ENCODE measurements at places on chromosomes 5 and 9.

GRCh38 chr5:11012295-11012694 is 251.3 kb upstream of the DAP start:
- DNase-seq: no peak

DNA sequence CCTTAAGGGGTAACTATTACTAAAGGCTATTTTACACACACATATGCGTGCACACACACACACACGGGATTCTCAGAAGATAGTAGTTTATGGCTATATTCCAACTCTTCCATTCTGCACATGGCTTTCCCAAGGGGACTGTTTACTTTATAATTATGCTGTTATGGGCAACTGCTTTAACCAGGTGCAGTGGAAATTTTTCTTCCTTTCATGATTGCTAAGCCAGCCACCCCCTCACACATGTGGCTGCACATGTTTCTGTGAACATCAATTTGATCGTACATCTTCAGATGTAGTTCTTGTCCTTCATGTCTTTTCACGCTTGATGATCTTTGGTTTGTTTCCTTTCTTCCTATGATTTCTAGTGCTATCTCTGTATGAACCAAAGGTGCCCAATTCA is 37.0 kb downstream of the MRPS30 start:
- no peak for DNase-seq

DNA sequence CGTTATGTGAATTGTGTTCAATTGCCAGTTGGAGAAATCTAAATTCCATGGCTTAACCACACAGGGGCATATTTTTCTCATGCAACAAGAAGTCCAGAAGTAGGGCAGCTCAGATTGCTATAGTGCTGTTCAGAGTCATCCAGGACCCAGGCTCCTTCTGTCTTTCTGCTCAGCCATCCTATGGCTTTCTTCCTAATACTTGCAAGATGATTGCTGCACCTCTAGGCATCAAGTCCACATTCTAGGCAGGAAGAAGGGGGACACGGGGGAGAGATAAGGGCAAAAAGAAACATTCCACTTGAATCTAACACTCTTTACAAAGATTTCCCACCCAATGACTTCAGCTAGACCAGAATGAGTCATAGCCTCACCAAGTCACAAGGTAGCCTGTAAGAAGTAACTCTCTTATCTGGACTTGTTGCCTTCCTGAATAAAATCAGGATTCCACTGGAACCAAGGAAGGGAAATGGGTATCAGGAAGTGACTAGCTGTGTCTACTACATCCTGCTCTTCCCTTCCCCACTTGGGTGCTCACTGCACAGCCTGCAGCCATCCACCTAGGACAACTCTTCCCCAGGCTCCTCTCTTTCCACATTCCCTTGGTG is 5.3 kb downstream of the ERAP2 start:
- DNase-seq: no peak

DNA sequence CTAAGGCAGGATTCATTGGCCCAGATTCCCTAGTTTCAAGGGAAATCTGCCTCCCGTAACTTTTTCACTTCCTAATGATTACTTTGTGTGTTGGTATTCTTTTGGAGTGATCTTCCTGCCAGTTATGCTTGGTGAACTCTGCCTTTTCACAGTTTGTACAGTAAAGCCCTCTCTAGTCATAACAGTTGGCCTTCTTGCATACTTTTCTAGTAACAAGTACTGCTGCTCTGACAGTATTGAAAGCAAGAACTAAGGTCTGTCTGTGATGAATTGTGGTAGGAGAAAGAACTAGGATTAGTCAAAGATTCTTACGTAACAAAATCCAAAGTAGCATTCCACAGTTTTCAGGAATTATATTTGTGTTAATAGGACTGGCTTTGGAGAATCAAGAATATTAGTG is 1457.2 kb upstream of the WWC1 start:
- DNase-seq: no peak

DNA sequence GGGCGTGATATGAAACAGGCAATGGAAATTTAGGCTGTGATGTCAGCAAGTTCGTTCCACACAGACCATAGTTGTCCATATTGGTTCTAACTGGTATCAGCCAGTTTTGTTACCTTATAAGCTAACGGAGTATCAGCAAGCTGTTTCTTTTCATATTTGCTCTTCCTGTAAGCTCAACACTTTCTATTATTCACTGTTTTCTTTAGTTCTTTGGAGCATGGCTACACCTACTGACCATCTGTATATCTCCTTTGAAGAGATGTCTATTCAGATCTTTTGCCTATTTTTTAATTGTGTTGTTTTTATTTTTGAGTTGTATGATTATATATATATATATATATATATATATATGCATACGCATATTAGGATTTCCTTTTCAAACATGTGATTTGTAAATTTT is 1057.2 kb upstream of the CDH10 start:
- DNase-seq: no peak

GRCh38 chr9:110040788-110041187 is 167.2 kb downstream of the C9orf152 start:
- DNase-seq: no peak

- no peak for DNase-seq
Measured at GRCh38 chr9:105510024-105510423, 47.9 kb upstream of the FKTN start.

- no peak for DNase-seq
Measured at GRCh38 chr9:35490910-35491465, 1.1 kb downstream of the RUSC2 start.

DNA sequence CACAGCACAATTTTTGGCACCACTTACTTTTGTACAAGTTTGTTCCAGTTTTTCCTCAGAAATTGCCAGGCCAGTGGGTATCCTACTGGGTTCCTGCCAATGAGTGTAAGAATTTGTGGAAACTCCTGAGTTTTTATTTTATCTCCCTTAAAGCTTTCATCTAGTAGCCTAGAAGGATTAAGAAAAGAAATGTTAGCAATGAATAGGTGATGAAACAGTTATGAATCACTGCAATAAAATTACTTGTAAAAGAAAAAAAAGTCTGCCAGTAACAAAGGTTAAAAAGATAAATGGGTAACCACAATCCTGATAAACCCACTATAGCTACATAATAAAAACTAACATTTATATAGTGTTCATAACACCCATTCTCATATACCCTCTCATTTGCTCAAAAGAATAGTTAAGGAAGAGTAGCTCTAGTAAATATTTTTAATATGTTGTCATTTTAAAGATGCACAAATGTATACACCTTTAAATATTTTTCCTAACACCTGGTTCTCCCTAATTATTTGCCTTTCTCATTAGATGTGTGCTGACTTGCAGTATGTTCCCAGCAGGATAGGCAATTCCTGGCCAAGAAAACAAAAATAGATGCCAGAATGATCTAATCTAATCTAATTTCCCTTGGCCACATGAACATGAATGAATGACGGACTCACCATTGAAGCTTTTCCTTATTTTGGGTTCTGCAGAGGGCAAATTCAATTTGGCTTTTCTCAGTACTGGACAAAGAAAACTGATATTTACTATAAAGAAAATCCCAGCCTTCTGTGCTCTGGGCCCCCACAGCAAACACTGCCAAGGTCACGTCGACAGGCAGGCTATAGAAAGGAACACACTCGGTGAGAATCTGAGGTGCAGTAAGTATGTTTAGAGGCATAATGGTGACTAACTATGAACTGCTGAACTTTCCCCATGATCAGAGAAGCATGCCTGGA is 26.4 kb downstream of the ERAP1 start:
- DNase-seq: no peak

GRCh38 chr5:150945486-150945885 is 40.7 kb upstream of the ZNF300 start:
- no peak for DNase-seq

DNA sequence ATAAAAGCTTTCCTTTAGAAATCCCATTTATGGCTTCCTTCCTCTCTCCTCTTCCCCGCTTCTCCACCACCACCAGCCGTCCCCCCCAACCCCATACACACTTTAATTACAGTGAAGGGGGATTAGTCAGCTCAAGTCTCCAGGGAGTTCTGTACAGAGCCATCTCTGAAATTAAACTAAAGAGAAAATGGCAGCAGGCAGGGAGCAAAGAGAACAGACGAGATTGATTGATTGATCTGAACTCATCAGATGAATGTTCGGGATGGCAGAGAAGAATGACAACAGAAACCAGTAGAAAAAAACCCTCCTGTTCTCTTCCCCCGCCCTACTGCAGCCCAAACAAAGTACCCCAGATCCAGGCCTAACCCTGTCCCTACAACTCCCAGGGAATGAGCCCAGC is 241.7 kb upstream of the PANK3 start:
- no peak for DNase-seq

DNA sequence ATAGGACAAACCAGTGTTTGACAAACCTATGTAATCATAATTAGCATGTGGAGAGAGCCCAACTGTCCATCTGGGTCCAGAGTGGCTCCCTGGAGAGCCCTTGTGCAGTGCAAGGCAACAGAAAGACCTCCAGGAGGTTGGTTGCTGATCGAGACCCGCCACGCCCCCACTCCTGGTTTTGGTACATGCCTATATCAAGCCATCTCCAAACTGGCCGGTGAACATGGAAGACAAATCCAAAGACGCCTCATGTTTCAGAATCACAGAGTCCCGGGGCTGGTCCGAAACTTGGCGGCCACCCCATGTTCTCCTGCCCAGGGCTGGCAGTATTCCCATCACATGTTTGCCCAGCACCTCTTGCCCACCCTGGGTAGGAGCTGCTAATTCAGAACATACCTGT is 140.2 kb downstream of the PAX5 start:
- no peak for DNase-seq

DNA sequence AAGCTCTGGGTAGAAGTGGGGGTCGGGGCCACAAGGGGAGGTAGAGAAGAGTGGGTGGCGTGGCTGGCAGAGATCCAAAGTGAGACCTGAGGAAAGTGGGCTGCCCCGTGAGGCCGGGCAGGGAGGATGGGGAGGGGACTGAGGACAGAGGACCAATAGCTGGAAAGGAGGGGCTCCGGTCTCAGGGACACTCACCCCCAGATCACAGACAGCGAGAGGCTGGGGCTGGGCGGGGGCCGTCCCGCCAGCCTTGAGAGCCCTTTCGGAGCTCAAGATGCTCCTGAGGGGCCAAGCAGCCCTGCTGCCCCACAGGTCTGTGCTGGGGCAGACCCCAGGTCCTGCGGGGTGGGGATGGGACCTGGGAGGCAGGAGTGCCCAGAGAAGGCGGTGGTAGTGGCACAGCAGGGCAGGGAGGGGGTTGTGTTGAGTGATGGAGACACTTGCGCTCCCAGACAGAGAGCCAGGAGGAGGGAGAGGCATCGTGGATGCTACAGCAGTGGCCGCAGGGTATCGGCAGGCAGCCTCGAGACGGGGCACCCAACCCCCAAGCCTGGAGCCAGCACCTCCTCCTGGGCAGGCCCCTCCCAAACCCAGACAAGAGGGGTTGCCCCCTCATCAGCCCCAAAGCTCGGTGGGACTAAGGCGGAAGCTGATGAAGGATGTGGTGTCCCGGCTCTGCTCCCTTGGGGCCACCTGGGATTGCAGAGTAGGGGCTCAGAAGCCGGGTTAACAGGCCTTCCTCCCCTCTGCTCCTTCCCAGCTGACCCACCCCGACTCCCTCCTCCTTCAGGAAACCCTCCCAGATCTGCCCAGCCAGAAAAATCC is 3.4 kb downstream of the SARDH start:
- DNase-seq: peak; percentile 37

- no peak for DNase-seq
Measured at GRCh38 chr9:131485728-131486422, 16.8 kb upstream of the POMT1 start.

GRCh38 chr9:74132986-74133385 is 364.1 kb upstream of the RORB start:
- DNase-seq: peak; percentile 19

GRCh38 chr9:134648701-134649530 is 7.3 kb downstream of the COL5A1 start:
- no peak for DNase-seq

GRCh38 chr5:178386336-178386931 is 153.8 kb upstream of the PHYKPL start:
- DNase-seq: no peak

GRCh38 chr5:72518001-72518683 is 10.9 kb upstream of the ZNF366 start:
- DNase-seq: peak; percentile 74

DNA sequence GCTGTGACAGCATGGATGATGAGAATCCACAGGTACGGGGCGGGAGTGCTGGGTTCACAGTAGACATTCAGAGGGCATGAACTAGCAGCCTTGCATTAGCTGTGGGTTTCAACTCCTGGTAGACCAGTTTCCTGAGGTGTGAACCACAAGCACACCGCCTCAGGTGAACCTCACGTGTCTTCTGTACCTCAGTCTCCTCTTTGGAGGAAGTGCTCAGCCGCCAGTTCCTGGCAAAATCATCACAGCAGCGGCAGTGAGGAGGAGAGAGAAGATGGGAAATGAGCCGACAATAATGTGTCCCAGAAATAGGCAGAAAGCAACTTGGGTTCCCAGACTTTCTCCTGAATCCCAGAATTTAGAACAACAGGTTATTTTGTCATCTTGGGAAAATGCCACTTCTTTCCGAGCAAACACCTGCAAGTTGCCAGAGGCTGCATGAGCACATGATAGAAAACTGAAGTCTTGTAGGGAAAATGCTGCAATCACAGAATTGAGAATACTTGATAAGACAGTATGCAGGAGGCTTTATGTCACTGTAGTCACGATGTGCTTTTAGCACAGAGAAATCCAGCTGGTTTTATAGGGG is 258.5 kb downstream of the AOPEP start:
- no peak for DNase-seq

DNA sequence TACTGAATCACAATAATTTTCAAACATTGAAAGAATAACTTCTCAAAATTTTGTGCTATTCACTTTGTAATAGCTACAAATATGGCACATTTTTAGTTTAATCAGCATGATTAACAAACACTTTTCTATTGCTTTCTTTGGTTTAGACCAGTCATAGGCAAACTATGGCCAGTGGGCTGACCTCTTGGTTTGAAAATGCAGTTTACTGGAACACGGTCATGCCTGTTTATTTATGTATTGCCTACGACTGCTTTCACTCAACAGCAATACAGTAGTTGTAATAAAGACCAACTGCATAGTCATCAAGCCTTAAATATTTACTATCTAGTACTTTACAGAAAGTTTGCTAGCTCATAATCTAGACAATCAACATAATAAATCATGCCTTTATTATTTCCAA is 810.8 kb downstream of the TLE1 start:
- no peak for DNase-seq

DNA sequence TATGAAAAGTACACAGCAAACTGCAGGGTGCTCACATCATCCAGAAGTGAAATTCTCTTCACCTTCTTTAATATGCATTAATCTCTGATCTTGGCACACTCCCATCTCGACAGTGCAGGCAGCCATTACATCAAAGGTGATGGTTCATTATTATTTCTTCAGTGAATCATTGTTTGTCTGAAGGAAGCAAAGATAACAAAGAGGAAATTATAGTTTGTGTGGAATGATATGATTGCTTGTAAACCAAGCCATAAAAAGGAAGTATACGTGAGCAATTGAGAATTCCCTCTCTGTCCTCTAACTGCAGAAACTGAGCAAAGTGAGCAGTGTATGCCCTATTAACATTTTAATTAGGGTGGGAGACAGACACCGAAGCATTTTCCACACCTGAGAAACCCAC is 171.6 kb upstream of the PPP1R2B start:
- no peak for DNase-seq

GRCh38 chr9:134716067-134716466 is 74.5 kb downstream of the COL5A1 start:
- no peak for DNase-seq

- DNase-seq: no peak
Measured at GRCh38 chr5:88613051-88613450, 269.9 kb downstream of the MEF2C start.

Data from Right ventricle myocardium superior (tissue), 1 donor.